ENCODE measurements at places on chromosomes 13 and 19.

GRCh38 chr13:60286707-60287106, 110.3 kb upstream of the TDRD3 start:
- no peak for DNase-seq

DNA sequence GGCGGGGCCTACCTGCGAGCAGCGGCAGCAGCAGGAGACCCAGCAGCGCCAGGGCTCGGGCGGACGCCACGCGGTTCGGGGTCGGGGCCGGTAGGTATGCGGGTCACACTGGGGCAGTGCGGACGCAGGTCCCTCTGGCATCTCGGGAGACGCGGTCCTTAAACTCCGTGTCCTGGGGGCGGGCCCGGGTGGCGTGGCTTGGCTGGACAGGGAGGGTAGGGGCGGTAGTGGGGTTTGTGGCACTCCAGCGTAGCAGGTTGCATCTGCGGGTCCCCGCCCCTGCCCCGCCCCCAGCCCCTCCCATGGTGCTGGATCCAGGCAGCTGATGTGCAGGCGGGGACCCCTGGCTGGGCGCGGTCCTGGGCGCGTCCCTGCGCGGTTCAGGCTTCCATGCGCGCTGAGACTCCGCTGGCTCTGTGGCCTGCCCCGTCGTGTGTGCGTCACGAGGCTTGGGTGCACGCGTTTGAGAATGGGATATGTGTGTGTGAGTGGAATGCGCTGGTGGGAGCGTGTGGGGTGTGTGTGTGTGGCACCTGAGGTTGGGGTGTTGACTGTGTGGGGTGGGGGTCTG, 96.1 kb downstream of the WTIP start:
- DNase-seq, result no peak

DNA sequence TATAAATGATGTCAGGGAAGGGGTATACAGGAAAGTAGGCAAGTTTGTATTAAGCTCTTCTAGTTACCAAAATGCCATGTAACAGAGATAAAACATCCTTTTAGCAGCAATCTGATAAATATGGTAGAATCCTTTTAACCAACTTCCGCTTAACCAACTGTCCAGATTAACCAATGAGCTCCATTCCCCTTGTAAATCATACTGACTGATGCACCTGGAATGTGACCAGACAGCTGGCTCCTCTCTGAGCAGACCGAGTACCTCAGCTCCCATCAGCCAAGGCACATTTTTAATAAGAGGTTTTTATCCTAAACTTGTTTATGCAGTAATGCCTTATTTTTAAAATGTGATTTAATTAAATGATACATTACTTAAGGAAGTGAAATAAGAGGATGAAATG, 66.4 kb downstream of the KLF12 start:
- no peak for DNase-seq

GRCh38 chr19:1862424-1863327, 703 bp downstream of the KLF16 start:
- DNase-seq, result peak; percentile 66

DNA sequence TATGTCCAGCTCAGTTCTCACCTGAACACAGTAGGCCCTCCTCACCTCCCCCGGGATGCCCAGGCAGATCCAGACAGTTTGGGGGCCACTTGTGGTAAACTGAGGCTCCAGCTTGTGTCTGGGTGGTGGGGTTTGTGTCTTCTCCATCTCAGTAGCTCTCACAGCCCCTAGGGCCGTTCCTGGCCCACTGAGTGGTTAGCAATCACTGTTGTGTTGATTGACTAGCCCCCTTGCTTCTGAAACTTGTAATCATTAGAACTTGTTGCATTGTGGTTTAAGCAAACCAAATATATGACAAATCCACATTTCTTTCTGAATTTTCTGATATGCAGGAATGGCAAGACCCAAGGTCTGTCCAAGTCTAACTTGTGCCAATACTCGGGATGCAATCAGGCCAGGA, 13.9 kb upstream of the ZNF536 start:
- DNase-seq, result no peak

DNA sequence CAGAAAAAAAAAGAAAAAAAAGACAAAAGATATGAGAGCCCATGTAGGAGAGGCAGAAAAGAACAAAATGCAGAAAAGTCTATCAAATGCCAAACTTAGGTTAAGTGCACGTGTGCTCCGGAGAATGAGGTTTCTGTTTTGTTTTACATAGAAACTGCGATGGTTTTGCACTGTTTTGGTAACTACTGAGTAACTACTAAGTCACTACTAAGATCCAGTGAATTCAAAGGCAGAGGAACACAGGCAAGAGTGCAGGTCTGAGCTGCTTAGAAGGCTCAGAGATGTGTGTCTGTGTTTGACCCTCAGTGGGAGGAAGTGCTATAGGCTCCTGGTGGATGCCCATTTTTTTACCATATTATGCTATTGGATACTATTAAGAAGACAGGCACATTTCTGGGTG, 299.3 kb downstream of the NDFIP2 start:
- DNase-seq, result no peak

DNA sequence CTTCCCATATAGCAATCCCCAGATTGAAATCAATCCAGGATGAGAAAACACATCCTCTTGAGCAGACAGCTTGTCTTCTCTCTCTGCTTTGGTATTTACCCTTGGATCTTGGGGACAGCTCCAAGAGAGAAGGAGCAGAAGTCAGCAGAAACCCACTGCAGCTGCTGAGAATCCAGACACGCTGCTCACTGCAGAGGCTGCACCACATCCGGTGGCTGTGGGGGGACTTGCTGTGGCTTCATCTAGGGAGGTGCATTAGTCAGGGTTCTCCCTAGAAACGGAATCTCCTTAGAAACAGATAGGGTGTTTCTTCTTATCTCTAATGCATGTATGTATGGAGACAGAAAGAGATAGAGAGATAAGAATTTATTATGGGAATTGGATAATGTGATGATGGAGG, 2.7 kb downstream of the CYP4F12 start:
- no peak for DNase-seq

GRCh38 chr19:47433121-47433520, 13.8 kb upstream of the MEIS3 start:
- DNase-seq, result no peak

- no peak for DNase-seq
Measured at GRCh38 chr13:98564204-98564603, 12.7 kb downstream of the STK24 start.
